ENCODE measurements at places on chromosomes 4 and X. TPM values are rescaled to one million over a fixed set of nuclear protein-coding genes. Genes with fewer than 3 reads are reported as not detected.
A peak's percentile ranks its signal among the peaks of the same experiment; 100 is the strongest.

GRCh38 chrX:39772057-39772832, 325.5 kb downstream of the BCOR start:
- no peaks in the 10 kb centered on the region for H3K36me3 ChIP-seq
- peak overlapping the region; percentile 48 for H3K27ac ChIP-seq
- H3K4me3 ChIP-seq: no peak overlapping the region
- H3K27me3 ChIP-seq: no peaks in the 10 kb centered on the region
- DNase-seq: peak; percentile 33
- H3K4me1 ChIP-seq: peaks cover 64% of the 10 kb centered on the region

DNA sequence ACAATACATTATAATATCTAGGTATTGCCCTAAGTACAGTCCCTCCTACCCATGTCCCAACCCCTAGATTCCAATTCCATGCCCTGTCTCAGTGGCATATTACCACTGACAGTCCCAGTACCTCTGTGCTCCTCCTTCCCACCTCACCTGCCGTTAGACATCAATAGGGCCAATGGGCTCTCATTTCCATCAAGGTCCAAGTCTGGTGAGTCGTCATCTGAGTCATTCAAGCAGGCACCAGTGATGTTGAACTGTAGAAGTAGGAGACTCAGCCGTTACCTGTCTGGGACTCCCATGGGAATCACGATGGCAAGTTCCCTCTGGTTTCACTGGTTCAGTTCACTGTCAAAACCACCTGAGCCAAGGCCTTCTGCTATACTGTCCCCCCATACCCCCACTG, 51.7 kb downstream of the PHF8 start:
- no peaks in the 10 kb centered on the region for H3K27me3 ChIP-seq
- H3K36me3 ChIP-seq: peaks cover 29% of the 10 kb centered on the region
- H3K4me3 ChIP-seq: no peak overlapping the region
- H3K4me1 ChIP-seq: no peaks in the 10 kb centered on the region

GRCh38 chrX:49308604-49309269, 5.3 kb downstream of the GAGE10 start:
- no peaks in the 10 kb centered on the region for H3K27me3 ChIP-seq
- H3K36me3 ChIP-seq: no peaks in the 10 kb centered on the region
- peak overlapping the region; percentile 57 for H3K4me3 ChIP-seq
- peak; percentile 32 for DNase-seq
- peaks cover 17% of the 10 kb centered on the region for H3K4me1 ChIP-seq

DNA sequence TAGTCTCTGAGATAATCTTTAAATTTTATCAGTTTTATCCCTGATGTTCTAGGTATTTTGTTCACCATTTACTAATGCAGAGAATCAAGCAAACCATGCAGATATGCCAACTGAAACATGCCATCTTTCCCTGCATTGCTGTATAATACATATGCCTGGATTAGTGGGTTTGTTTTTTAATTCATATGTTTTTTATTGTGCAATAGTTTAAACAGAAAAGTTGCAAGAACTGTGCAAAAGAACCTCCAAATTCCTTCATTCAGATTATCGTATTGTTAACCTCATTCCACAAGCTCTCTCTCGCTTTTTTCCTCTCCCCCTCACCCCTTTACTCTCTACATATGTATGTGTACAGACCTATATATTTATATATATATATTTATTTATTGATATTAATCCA, 244.6 kb downstream of the NKX6-1 start:
- no peaks in the 10 kb centered on the region for H3K36me3 ChIP-seq
- H3K27ac ChIP-seq: no peak overlapping the region
- no peak for DNase-seq
- H3K4me3 ChIP-seq: no peak overlapping the region
- no peaks in the 10 kb centered on the region for H3K4me1 ChIP-seq

DNA sequence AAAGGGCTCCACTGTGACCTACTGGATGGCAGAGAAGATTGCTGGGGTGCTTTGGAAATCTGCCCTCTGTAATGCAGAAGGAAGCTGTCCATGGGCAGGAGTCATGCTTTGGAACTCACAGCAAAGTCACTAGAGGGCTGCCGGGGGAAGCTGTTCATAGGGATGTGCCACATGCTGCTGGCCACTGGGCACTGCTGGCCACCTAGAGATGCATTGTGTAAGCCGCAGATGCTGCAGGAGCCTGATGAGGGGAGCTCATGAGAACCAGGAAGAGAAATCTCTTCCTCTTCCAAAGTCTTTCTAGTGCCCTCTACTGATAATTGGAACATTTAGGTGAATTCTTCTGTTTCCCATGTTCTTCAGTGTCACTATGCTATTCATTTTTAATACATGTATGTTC, 31.2 kb upstream of the UXT start:
- no peak overlapping the region for H3K27ac ChIP-seq
- no peaks in the 10 kb centered on the region for H3K4me1 ChIP-seq
- no peaks in the 10 kb centered on the region for H3K36me3 ChIP-seq

DNA sequence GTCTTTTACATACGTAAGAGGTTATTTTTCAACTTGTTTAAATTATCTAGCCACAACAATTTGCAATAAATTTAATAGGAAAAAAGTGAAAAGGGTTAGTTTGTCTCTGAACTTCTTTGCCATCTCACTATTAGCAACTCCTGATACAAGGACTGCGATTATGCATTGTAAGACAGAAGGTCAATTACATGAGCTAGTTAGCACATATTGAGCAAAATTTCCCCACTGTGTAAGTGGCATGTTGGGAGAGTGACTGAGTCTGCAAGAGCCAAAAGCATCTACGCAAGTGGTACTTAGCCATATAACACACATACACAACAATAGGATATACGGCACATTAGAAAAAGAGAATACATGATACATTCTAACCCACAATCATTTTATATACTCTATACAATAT, 927.2 kb downstream of the STPG2 start:
- H3K4me3 ChIP-seq: no peak overlapping the region
- H3K36me3 ChIP-seq: no peaks in the 10 kb centered on the region
- H3K4me1 ChIP-seq: no peaks in the 10 kb centered on the region
- H3K27me3 ChIP-seq: no peaks in the 10 kb centered on the region

- H3K4me1 ChIP-seq: no peaks in the 10 kb centered on the region
- H3K36me3 ChIP-seq: no peaks in the 10 kb centered on the region
- DNase-seq: no peak
- H3K27me3 ChIP-seq: no peaks in the 10 kb centered on the region
- H3K27ac ChIP-seq: no peak overlapping the region
Observed at GRCh38 chrX:153494061-153494460, 719 bp upstream of the BGN start.

- H3K4me1 ChIP-seq: no peaks in the 10 kb centered on the region
- no peak for DNase-seq
- no peak overlapping the region for H3K27ac ChIP-seq
- H3K27me3 ChIP-seq: no peaks in the 10 kb centered on the region
- no peaks in the 10 kb centered on the region for H3K36me3 ChIP-seq
Observed at GRCh38 chrX:129510331-129510730, 13.0 kb downstream of the SMARCA1 start.

DNA sequence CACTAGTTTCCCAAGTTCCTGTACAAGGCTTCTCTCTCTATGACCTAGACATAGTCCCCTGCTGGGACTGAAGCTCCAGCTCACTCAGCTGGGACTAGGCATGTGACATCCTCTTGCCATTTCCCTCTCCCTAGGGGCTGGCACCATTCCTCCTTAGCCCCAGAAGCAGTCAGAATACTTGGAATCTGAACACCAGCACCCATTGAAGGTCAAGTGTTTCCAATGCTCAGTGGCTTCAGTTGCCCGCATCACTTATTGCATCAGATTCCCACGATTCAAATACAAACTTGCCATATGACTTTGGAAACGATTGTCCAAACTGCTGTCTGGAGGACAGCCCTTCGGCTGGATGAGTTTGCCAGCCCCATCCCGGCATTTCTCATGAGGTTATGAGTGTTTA, 65.5 kb upstream of the HOPX start:
- no peak for DNase-seq
- no peak overlapping the region for H3K27ac ChIP-seq
- no peaks in the 10 kb centered on the region for H3K36me3 ChIP-seq
- H3K4me1 ChIP-seq: no peaks in the 10 kb centered on the region

DNA sequence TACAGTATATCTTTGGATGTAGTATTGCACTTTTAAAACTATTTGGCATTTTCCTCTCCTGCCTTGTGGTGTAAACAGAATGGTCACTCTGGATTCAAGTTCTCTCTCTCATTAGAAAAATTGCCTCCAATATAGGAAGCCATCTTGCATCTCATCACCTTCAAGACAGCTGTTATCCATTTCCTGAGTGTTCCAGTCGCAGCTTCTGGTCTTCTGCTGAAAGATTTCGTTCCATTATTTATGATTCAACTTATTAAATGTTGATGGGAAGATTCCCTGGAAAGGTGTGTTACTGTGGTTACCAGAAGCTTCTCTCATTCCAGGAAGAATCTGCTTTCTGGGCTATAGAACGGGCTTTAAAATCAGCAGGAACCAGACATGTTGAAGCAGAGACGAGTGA, 568.3 kb upstream of the SLIT2 start:
- H3K27ac ChIP-seq: no peak overlapping the region
- no peak for DNase-seq
- H3K4me3 ChIP-seq: no peak overlapping the region
- H3K36me3 ChIP-seq: no peaks in the 10 kb centered on the region

DNA sequence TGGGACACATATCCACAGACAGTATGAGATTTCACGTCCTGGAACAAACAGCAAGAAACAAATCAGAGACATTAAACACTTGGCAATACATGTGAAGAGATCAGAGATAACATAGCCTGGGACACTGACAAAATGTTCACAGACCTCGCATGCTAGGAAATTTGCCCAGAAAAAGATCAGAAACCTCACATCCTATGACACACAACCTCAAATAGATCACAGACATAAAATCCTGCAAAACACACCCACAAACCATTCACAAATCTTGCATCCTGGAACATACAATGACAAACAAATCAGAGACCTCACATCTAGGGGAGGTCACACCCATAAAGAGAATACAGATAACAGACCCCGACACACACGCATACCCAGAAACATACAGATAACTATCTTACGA, 18.0 kb downstream of the SUV39H1 start:
- H3K36me3 ChIP-seq: no peaks in the 10 kb centered on the region
- peaks cover 89% of the 10 kb centered on the region for H3K4me1 ChIP-seq
- peak; percentile 68 for DNase-seq
- peak overlapping the region; percentile 47 for H3K27ac ChIP-seq

UCHL1 gene
- total RNA-seq: not detected

ADH1A gene
- not detected for total RNA-seq

HHIP gene
- total RNA-seq: not detected

C1QTNF7 gene
- total RNA-seq: not detected

VGLL1 gene
- total RNA-seq: not detected
